ENCODE measurements at places on chromosomes 4 and X. TPM values are rescaled to one million over a fixed set of nuclear protein-coding genes. Genes with fewer than 3 reads are reported as not detected.

FABP2 gene
- polyA plus RNA-seq: not detected

BANK1 gene
- polyA plus RNA-seq: 2.9 TPM

GJB1 gene
- 46.9 TPM for polyA plus RNA-seq

NSUN7 gene
- 19.8 TPM for polyA plus RNA-seq

WNK3 gene
- polyA plus RNA-seq: 4.7 TPM

OTC gene
- 0.15 TPM for polyA plus RNA-seq

AIMP1 gene
- 68.4 TPM for polyA plus RNA-seq

SPP1 gene
- 116 TPM for polyA plus RNA-seq

MXRA5 gene
- polyA plus RNA-seq: 9.5 TPM

HPGDS gene
- polyA plus RNA-seq: 2.7 TPM

CEP44 gene
- 24.1 TPM for polyA plus RNA-seq

PPARGC1A gene
- 23.3 TPM for polyA plus RNA-seq

PCSK1N gene
- 28.1 TPM for polyA plus RNA-seq

FGF2 gene
- 7.1 TPM for polyA plus RNA-seq

XG gene
- 0.50 TPM for polyA plus RNA-seq

FGF16 gene
- not detected for polyA plus RNA-seq

TSPAN5 gene
- 32.8 TPM for polyA plus RNA-seq

CLDN34 gene
- polyA plus RNA-seq: not detected

ERCC6L gene
- polyA plus RNA-seq: 4.9 TPM

DCAF4L1 gene
- polyA plus RNA-seq: 0.23 TPM

TLR7 gene
- 0.51 TPM for polyA plus RNA-seq

MBNL3 gene
- polyA plus RNA-seq: 31.5 TPM

ARHGEF38 gene
- 4.0 TPM for polyA plus RNA-seq

HSFX3 gene
- 0.45 TPM for polyA plus RNA-seq

SOX3 gene
- not detected for polyA plus RNA-seq

PDLIM3 gene
- polyA plus RNA-seq: 7.3 TPM

RTL9 gene
- polyA plus RNA-seq: 0.32 TPM

MAGEA4 gene
- polyA plus RNA-seq: not detected

GUCY1B1 gene
- 66.3 TPM for polyA plus RNA-seq

CXCL13 gene
- polyA plus RNA-seq: 0.41 TPM

RADX gene
- 5.5 TPM for polyA plus RNA-seq

IL21 gene
- polyA plus RNA-seq: not detected

MTNR1A gene
- 2.0 TPM for polyA plus RNA-seq

FGF5 gene
- polyA plus RNA-seq: 0.10 TPM

CT83 gene
- polyA plus RNA-seq: not detected

BEND2 gene
- 0.09 TPM for polyA plus RNA-seq

TENM3 gene
- 13.3 TPM for polyA plus RNA-seq

GRID2 gene
- 3.3 TPM for polyA plus RNA-seq

PRDM5 gene
- 19.0 TPM for polyA plus RNA-seq

CCDC160 gene
- 9.4 TPM for polyA plus RNA-seq

TNMD gene
- 2.6 TPM for polyA plus RNA-seq

CT45A3 gene
- not detected for polyA plus RNA-seq

DSPP gene
- polyA plus RNA-seq: not detected

MRFAP1L1 gene
- polyA plus RNA-seq: 133 TPM

SPATA4 gene
- polyA plus RNA-seq: 1.1 TPM

CNGA1 gene
- 2.9 TPM for polyA plus RNA-seq

EGFL6 gene
- 19.2 TPM for polyA plus RNA-seq

MAGEA11 gene
- not detected for polyA plus RNA-seq

PLK4 gene
- polyA plus RNA-seq: 31.9 TPM

DDIT4L gene
- 3.1 TPM for polyA plus RNA-seq

CXorf49 gene
- not detected for polyA plus RNA-seq
